Trophoblast cell (in vitro differentiated cells and primary cell): ENCODE measurements at places on chromosomes 3 and 15.

- DNase-seq, result no peak
- no peaks in the 10 kb centered on the region for H3K27me3 ChIP-seq
- H3K4me3 ChIP-seq, result no peak overlapping the region
- H3K36me3 ChIP-seq, result no peaks in the 10 kb centered on the region
Observed at GRCh38 chr3:126851382-126851781, 131.5 kb upstream of the PLXNA1 start.

DNA sequence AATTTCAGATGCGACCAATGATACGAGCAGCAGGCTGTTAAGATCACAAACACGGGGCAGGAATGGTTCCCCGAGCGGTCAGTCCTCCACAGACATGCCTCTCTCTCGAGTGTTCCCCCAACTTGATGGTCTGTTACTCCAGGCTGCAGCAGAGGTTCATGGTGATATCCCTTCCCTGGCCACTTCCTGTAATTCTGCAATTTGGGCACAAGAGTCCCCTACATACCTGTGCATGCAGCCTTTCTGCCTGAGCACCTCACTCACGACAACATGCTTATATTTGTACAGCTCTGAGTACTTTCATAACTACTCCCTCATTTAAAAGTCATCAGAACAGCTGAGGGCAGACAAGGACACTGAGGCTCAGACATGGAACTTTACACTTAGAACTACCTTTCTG, 408.1 kb upstream of the NR2F2 start:
- H3K27ac ChIP-seq, result no peak overlapping the region
- no peaks in the 10 kb centered on the region for H3K36me3 ChIP-seq
- no peak for DNase-seq
- H3K4me1 ChIP-seq, result no peaks in the 10 kb centered on the region
- H3K4me3 ChIP-seq, result no peak overlapping the region

DNA sequence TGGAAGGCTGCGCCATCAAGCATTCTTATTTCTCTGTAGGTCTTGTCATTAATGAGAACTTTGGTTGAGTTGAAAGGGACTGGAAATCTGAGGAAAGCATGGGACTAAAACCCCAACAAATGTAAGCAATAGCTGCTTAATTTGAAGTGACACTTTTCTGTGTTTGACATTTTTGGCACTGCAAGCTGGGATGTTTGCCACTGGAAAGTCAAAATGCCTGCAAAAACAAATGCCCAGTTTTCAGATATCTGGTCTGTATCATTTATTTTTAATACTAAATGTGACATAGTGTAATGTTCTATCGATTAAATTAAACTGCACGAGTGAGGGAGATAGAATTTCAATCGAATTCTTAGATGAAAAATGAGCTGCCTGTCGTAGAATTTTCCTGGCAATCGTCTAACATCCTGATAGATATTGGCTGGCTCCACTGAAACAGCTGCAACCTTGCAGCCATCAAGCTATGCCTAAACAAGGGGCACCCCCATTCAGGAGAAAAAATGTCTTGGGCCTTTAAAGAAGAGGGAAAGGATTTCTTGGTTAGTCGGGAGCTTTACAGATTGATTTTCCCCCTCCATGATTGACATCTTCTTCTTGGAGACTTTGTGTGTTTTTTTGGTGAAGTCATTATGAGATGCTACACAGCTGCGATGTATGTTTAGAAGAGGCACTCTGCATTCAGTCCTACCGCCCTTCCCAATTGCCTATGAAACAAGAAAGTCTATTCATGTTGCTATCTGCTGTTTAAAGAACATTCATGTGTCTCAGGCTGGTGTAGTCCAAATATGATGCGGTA, 316.7 kb upstream of the TBL1XR1 start:
- H3K36me3 ChIP-seq, result no peaks in the 10 kb centered on the region
- H3K27ac ChIP-seq, result no peak overlapping the region
- no peak overlapping the region for H3K4me3 ChIP-seq

DNA sequence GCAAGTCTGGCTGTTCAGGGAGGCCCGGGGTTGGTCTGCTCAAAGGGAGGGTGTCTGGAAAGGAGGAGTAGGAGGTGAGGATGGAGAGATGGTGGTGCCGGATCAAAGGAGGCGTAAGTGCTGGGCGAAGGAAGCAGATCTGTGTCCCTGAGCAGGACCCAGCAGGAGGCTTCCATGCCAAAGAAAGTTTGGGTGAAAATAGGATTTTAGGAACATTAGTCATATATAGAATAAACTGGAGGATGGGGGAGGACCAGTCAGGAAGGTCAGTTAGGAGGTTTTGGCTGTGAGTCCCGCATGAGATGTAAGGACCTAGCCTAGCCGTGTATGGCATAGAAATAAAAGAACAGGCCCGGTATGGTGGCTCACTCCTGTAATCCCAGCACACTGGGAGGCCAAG, 28.6 kb upstream of the VPS8 start:
- H3K36me3 ChIP-seq, result no peaks in the 10 kb centered on the region
- H3K27ac ChIP-seq, result no peak overlapping the region
- no peak overlapping the region for H3K4me3 ChIP-seq
- DNase-seq, result no peak

DNA sequence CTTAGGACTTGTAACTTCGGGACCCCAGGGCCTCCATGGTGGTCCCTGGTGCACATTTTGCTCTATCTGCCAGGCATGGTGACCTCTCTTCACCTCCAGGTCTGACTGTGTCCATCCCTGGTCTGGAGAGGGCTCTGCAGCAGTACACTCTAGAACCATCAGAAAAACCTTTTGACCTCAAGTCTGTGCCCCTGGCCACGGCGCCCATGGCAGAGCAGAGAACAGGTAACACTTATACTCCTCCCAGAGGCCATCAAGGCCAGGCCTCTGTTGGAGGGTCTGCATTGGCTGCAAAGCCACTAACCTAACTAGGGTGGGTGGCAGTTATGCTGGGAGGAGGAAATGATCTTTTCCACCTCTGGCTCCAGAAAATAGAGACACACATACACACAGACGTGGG, 10.3 kb upstream of the HMCES start:
- no peak overlapping the region for H3K27ac ChIP-seq
- H3K27me3 ChIP-seq, result no peaks in the 10 kb centered on the region
- peaks cover 72% of the 10 kb centered on the region for H3K36me3 ChIP-seq

- no peak overlapping the region for H3K4me3 ChIP-seq
- no peaks in the 10 kb centered on the region for H3K27me3 ChIP-seq
- no peaks in the 10 kb centered on the region for H3K36me3 ChIP-seq
- DNase-seq, result no peak
Observed at GRCh38 chr15:32879980-32880379, 162.2 kb downstream of the GREM1 start.

GRCh38 chr15:62940093-62940754, 102.3 kb upstream of the TPM1 start:
- H3K27ac ChIP-seq, result peak overlapping the region; percentile 68
- H3K4me1 ChIP-seq, result peaks cover 33% of the 10 kb centered on the region
- DNase-seq, result no peak

DNA sequence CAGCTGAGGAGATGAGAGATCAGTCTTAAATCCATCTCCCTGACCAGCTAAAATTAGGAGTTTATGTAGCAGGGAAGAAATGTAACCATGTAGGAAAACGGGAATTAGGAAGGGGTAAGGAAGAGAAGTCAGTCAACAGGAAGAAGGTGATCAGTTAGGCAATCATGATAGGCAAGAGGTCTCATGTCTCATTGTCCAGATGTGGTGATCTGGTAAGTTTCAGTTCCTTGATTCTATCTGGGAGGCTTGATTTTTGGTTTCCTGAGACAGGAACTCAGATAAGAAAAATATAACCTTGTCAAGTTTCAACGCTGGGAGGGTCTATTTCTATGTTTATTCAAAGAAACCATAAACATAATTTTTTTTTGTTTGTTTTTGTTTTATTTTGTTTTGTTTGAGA, 40.3 kb upstream of the TBC1D5 start:
- DNase-seq, result no peak

DNA sequence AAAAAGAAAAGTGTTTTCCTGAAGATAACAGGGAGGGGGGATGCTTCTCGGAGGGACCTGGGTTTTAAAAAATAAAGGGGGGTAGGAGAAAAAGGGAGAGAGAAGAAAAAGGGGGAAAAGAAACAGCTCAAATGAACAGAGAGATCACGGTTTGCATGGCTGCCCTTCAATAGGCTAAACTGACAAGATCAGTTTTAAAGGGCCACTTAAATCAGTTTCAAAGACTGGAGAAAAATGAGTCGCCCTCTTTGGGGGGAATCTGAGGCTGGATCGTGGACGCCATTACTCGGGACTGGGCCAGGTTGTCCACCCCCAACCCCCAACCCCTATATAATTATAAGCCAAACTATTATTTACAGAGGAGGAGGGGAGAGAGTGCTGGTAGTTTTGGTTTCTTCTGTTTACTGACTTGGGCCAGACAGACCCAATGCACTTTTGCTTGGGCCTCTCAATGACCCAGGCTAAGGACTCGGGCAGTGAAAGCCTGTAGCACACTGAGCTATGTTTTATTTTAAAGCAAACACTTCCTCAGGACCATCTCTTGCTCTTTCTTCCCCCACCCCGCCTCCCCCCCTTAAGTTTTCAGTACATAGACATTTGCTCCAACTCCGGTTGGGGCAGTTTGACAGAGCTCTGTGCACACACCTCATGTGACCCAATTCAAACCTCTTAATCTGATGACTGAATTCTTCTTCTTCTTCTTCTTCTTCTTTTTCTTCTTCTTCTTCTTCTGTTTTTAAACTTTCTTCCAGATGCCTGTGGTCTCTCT, 6.3 kb downstream of the NR2F2 start:
- no peak for DNase-seq
- H3K4me3 ChIP-seq, result no peak overlapping the region
- peaks cover 27% of the 10 kb centered on the region for H3K36me3 ChIP-seq
- peaks cover 30% of the 10 kb centered on the region for H3K4me1 ChIP-seq
- no peaks in the 10 kb centered on the region for H3K27me3 ChIP-seq

GRCh38 chr3:161035711-161036110, 69.4 kb downstream of the B3GALNT1 start:
- DNase-seq, result no peak
- H3K36me3 ChIP-seq, result no peaks in the 10 kb centered on the region
- no peak overlapping the region for H3K4me3 ChIP-seq
- H3K27me3 ChIP-seq, result no peaks in the 10 kb centered on the region
- H3K27ac ChIP-seq, result peak overlapping the region; percentile 95

- peak overlapping the region; percentile 94 for H3K4me3 ChIP-seq
- peak; percentile 52 for DNase-seq
- H3K36me3 ChIP-seq, result no peaks in the 10 kb centered on the region
Observed at GRCh38 chr3:142724682-142725356, 985 bp downstream of the TRPC1 start.

GRCh38 chr15:33188641-33189257, 5.8 kb downstream of the FMN1 start:
- DNase-seq, result no peak
- H3K36me3 ChIP-seq, result no peaks in the 10 kb centered on the region
- no peaks in the 10 kb centered on the region for H3K27me3 ChIP-seq
- no peak overlapping the region for H3K27ac ChIP-seq
- H3K4me1 ChIP-seq, result no peaks in the 10 kb centered on the region

DNA sequence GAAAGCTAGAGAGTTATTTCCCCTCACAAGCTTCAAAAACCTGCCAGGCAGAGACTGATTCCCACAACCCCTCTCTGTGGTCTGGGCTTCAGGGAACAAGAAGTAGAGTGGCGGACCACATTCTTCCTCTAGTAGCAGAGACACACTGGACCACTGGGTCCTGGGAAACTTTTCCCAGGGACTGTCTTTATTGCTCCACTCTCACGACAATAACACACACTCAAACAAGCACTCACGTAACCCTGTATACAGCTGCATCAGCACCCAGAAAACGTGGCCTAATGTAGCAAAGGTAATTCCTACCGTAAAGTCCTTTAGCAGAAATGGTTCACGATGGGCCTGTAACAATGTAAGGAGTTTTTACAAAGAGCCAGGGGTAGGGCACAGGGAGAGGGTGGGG, 27.6 kb downstream of the CPOX start:
- H3K36me3 ChIP-seq, result no peaks in the 10 kb centered on the region
- H3K27ac ChIP-seq, result no peak overlapping the region
- H3K4me3 ChIP-seq, result no peak overlapping the region

- no peak overlapping the region for H3K27ac ChIP-seq
- H3K4me3 ChIP-seq, result no peak overlapping the region
- no peak for DNase-seq
- H3K36me3 ChIP-seq, result no peaks in the 10 kb centered on the region
- H3K27me3 ChIP-seq, result no peaks in the 10 kb centered on the region
- H3K4me1 ChIP-seq, result no peaks in the 10 kb centered on the region
Observed at GRCh38 chr3:116051040-116051439, 394.2 kb downstream of the LSAMP start.

GRCh38 chr3:120153294-120153693, 59.0 kb upstream of the GSK3B start:
- H3K4me3 ChIP-seq, result no peak overlapping the region
- H3K4me1 ChIP-seq, result peaks cover 9% of the 10 kb centered on the region
- peaks cover 3% of the 10 kb centered on the region for H3K36me3 ChIP-seq
- DNase-seq, result peak; percentile 95
- H3K27me3 ChIP-seq, result no peaks in the 10 kb centered on the region
- H3K27ac ChIP-seq, result peak overlapping the region; percentile 74

- no peaks in the 10 kb centered on the region for H3K27me3 ChIP-seq
- no peaks in the 10 kb centered on the region for H3K36me3 ChIP-seq
Observed at GRCh38 chr3:6679510-6679909, 181.4 kb upstream of the GRM7 start.

DNA sequence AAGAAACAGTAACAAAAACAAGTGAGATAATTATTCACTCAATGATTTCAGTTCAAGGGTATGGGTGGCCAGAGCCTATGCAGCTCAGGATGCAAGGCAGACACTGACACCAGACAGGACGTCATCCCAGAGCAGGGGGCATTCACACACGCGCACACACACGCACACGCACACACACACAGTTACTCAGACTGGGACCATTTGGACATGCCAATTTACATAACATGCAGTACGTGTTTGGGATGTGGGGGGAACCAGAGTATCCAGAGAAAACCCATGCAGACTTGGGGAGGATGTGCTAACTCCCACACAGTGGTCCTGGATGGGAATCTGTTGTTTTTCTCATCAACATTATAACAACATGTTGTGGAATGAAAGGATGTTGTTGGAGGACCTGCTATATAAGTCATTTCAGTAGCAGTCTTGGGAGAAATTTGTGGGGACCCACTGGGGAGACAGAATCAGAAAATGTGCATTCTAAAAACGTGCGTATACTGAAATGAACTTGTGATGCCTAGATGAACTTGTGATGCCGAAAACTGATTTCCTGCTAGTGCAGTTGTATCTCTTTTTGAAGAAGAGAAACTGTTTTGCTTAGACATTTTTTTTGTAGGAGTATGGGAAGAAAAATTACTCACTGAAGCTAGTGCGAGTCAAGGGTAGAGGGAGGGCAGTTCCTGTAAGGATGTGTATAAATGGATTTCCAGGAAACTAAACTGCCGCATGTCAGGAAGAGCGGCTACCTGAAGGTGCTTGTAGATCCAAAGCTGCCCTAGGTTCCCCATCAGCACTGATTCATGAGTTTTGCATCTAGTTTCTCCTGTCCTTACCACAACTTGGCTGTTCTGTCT, 25.2 kb downstream of the CD200 start:
- no peaks in the 10 kb centered on the region for H3K4me1 ChIP-seq
- H3K27ac ChIP-seq, result no peak overlapping the region
- H3K4me3 ChIP-seq, result no peak overlapping the region
- peak; percentile 46 for DNase-seq

DNA sequence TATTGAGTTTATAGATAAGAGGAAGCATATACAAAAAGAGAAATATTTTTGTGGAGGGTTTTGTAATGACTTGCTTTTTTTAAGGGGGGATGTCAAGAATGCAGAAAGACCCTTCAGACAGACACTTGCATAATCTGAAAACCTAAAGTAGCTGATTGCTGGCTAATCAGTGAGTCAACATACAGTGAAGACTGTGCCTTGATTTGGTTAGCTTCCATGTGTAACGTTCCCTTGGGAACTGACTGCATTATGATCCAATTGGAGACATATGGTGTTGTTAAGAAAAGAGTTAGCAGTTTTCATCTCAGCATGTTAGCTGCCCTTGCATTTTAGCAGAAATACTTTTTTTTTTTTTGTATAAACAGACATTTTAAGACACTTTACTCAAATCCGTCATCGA, 483.2 kb downstream of the RBMS3 start:
- H3K4me1 ChIP-seq, result peaks cover 2% of the 10 kb centered on the region
- H3K27me3 ChIP-seq, result no peaks in the 10 kb centered on the region
- H3K36me3 ChIP-seq, result no peaks in the 10 kb centered on the region
- H3K4me3 ChIP-seq, result no peak overlapping the region
- no peak overlapping the region for H3K27ac ChIP-seq
